Activated naive CD4-positive, alpha-beta T cell treated with Interleukin-2 at 50 U/mL for 16 hours (primary cell): ENCODE measurements at places on chromosomes 3 and 15.

- no peak for DNase-seq
Observed at GRCh38 chr3:43869491-43869890, 178.8 kb downstream of the ABHD5 start.

DNA sequence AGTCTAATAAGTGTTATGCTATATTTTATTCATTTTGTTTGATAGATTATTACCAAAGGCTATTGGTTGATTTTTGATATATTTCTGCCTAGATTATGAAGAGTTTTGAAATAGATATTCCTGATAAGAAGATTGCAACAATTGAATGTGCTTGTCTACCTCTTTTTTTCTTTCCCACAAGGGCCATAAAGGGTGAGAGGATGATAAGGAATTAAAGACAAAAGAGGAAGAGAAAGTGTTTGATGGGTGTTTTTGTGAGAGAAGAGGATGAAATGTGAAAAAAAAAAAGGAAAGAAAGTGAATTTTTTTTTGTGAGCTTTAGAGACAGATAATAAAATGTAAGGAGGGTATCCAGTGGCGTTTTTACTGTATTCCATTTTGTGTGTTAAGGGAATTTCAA, 244.4 kb downstream of the CHST2 start:
- no peak for DNase-seq

GRCh38 chr3:176757429-176757828, 439.9 kb downstream of the TBL1XR1 start:
- DNase-seq = no peak

GRCh38 chr15:89353991-89354390, 19.4 kb upstream of the POLG start:
- no peak for DNase-seq

DNA sequence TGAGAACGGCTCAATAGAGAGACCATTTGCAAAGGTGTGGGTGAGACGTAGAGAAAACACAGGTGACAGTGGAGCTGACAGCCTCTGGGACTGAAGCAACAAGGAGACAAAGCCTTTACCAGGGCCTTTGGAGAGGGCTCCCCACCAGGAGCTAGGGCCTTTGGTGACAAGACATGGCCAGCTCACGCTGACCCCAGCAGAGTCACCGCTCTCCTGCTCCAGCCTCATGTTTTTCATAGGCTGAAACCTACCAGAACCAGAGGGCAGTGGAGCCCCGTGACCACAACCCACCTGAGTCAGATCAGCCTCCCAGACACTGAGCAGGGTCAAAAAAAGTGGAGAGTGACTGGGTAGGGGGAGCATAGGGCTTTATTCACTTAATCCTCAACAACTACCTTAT, 214.7 kb downstream of the SHQ1 start:
- no peak for DNase-seq

GRCh38 chr3:58237941-58238681, 519 bp downstream of the ABHD6 start:
- DNase-seq = peak; percentile 32

GRCh38 chr15:77844798-77845446, 212.2 kb upstream of the LINGO1 start:
- DNase-seq = no peak

DNA sequence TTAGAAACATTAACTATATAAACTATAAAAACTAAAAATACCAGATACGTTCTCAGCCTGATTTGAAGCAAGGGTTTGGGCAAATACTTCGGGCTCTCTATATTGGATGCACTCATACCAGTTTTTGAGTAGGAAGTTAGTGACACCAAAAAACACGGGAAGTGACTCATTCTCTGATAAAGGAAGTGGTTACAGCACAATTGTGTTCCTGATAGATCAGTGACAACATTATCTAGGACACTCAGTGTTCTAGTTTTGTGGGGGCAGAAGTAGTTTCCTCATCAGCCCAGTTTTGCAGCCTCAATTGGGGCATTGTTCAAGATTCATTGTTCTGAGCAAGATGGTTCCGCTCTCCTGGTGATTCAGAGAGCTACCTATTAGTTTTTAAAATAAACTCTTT, 469.6 kb upstream of the DPPA4 start:
- peak; percentile 34 for DNase-seq

DNA sequence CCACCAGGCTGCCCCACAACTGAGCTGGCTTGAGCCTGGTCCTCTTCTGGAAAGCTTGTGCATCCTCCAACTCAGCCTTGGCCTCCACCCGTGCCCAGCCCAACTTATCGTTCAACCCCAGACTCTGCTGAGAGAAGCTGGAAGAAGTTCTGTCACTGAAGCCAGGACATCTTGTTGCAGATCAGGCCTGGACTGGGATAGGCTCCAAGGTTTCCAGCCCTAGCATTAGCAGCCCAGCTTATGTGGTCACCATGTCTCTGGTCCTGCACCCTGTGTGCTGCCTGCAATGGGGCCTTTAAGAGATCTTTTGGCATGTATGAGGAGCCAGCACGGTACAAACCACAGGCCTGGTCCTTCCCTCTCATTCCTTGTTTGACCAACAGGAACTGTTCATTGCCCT, 15.2 kb upstream of the CAMP start:
- no peak for DNase-seq

- DNase-seq = no peak
Observed at GRCh38 chr3:4949004-4949403, 30.2 kb upstream of the BHLHE40 start.

- peak; percentile 86 for DNase-seq
Observed at GRCh38 chr15:34437687-34438086, at the start of gene GOLGA8A. Gene GOLGA8A (minus strand): TSS chr15:34437808. CDS start chr15:34389691, 48,117 bp downstream.

- no peak for DNase-seq
Observed at GRCh38 chr15:53535886-53536285, 223.6 kb downstream of the WDR72 start.

DNA sequence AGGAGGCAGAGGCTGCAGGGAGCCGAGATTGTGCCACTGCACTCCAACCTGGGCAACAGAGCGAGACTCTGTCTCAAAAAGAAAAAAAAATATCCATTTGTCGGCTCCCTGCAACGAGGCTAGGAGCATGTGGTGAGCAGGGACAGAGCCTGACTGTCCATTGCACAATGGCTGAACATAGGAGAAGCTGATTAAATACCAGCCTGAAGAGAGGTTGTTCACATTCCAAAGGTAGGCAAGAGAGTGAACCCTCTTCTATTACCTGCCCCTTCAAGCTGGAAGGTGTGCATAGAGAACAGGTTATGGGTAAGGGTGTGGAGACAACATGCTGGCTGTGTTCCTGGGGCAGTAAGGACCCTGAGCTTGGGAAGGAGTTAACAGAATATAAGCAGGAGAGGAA, 78.7 kb downstream of the DAPK2 start:
- DNase-seq = no peak

GRCh38 chr3:151561878-151562277, 101.0 kb upstream of the IGSF10 start:
- no peak for DNase-seq

DNA sequence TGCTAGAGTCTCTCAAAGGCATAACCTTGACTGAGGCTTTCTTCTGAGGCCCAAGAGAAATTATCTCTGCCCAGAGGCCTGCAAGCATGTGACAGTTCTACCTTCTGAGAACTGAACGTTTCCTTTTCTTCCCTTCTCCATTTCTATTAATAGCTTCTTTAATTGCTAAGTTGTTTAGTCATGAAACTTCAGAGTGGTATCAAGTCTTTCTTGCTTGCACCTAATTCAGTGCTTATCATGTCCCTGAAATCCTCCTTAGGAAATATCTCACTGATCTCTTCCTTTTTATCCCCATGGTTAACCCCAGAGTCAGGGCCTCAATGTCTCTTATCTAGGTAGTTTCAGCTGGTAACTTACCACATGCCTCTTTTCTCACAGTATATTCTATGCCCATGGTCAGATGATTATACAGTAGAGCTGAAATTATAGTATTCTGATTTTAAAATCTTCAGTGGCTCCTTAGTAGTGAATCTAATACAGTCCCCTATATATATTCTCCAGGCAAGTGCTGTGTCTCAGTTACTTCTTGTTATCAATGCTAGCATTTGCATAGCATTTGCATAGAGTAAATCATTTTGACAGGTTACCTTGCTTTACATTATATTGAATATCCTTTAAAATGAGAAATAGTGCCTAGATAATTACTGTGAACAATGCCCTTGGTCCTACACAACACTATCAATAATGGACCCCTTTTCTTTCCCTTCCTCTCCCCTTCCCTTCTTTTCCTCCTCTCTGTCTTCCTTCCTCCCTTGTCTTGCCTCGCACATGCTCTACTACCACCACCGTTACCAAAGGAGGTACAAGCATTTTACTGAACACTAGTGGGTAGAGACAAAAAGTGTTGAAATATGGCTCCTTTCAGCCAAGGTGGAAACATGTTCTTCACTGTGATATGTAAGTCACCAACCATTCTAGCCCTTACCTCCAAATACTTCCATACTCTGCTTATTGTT, 33.0 kb downstream of the KBTBD8 start:
- no peak for DNase-seq

DNA sequence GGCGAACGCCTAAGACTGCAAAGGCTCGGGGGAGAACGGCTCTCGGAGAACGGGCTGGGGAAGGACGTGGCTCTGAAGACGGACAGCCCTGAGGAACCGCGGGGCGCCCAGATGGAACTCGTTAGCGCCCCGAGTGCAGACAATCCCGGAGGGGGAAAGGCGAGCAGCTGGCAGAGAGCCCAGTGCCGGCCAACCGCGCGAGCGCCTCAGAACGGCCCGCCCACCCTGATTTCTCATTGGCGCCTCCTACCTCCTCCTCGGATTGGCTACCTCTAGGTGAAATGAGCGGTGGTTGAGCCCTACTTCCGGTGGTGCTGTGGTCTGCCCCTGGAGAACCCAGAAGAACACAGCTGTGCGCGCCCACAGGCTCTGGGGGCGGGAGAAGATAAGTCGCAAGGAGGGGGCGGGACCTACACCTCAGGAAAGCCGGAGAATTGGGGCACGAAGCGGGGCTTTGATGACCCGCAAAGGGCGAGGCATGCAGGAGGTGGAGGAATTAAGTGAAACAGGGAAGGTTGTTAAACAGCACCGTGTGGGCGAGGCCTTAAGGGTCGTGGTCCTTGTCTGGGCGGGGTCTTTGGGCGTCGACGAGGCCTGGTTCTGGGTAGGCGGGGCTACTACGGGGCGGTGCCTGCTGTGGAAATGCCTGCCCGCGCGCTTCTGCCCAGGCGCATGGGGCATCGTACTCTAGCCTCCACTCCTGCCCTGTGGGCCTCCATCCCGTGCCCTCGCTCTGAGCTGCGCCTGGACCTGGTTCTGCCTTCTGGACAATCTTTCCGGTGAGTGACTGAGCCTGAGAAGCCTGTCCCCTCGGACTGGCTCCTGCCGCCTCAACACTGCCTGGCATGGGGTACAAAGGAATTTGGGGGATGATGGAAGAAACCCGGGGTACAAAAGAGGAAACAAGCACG, at the start of gene OGG1:
OGG1 (plus strand) TSS at position 308 of the 911 bp plus-strand sequence; CDS start at position 643, 335 bp downstream.
- DNase-seq = peak; percentile 97

- DNase-seq = no peak
Observed at GRCh38 chr3:184423561-184423960, 43.7 kb downstream of the CHRD start.
